ENCODE measurements at places on chromosomes 1 and 21.

GRCh38 chr1:225768662-225769426 is 8.8 kb upstream of the SRP9 start:
- DNase-seq: no peak

DNA sequence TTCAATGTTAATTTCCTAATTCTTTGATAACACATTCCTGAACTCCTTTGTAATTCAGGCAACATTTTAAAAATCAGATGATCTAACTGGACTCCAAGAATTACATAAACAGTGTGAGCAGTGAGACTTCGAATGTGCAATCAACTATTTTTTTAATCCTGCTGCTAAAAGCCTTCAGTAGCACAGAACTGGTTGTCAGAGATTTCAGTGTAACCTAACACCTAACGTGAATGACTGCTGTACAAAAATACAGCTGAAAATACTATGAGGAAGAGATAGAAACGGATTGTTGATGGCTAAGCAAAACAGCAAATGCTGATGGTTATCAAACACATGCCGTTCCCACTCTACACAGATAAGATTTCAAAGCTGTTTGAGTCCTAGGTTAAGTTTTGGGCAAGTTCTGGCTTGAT is 46.1 kb downstream of the APP start:
- no peak for DNase-seq

DNA sequence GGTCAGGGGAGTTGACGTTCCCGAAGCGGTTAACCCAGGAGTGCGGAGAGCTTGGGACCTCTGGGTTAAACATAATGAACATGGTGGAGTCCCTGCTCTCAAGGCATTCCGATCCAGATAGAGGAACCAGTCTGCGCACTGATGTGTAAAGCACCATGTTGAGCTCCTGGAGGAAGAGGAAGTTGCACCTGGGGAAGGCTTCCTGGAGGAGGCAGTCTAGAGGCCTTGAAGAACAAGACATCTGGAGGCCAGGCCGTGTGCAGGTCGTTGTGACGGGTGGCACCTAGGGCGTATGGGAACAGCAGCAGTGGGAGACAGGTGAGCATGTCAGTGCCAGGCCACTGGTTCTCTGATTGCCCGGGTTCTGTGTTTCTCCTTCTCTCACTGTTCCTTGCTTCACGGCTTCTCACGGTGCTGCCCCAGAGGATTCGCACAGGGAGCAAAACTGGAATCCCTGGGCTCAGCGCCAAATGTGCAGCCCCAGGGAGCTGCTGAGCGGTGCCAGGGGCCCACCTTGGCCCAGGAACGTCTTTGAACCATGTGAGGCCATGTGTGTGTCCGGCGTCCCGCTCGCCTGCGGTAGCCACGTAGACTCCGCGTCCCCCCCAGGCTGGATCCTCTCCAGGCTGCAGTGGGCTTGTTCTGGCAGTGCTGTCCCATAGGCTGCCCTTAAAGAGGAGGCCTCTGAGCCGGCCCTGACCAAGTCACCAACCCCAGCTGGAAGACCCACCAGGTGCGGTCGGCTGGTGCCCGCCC is 122.9 kb upstream of the GALNT2 start:
- no peak for DNase-seq

- no peak for DNase-seq
These were observed 3.1 kb upstream of the VWA1 start for GRCh38 chr1:1432274-1432950.

GRCh38 chr1:42259059-42259738 is 75.8 kb downstream of the FOXJ3 start:
- peak; percentile 46 for DNase-seq

GRCh38 chr1:100028765-100029164 is 59.0 kb downstream of the SLC35A3 start:
- DNase-seq: no peak

DNA sequence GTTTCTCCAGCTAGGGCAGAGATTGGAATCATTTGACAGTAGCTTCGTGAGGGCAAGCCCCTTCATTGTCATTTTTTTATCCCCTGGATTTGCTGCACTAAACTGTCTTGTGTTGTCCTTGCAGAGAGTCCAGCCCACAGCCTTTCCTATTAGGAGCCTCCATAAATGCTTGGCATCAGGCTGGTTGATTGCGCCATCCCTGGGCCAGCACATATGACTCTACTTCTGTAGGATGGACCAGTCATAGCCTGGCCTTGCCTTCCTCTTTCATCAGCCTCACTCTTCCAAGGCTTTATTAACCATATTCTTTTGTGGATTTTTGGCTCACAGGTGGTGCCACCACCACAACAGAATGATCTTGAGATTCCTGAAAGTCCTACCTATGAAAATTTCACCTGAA is 31.4 kb downstream of the LY9 start:
- no peak for DNase-seq

GRCh38 chr1:205261946-205262691 is 34.4 kb downstream of the TMCC2 start:
- DNase-seq: no peak

- no peak for DNase-seq
These were observed 146.4 kb downstream of the GREM2 start for GRCh38 chr1:240465531-240465940.

- no peak for DNase-seq
These were observed 108.8 kb downstream of the SYF2 start for GRCh38 chr1:25123551-25123950.

DNA sequence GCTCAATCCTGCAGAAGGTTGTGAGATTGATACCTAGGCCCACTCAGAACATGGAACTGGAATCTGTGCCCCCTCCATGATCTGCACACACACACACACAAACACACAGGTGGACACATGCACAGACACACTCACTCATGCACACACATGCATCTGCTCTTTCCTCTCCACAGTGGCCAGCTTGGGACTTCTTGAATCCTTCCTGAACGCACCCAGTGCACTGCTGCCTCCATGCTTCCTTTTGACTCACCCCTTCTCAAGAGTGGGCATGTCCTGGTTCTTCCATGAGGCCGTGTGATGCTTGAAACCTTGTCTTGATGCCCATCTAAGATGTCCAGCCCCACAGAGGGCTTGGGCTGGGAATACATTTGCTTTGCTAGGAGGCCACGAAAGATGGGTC is 25.4 kb upstream of the TENT5C start:
- no peak for DNase-seq

GRCh38 chr1:67339623-67340343 is 32.1 kb downstream of the IL12RB2 start:
- no peak for DNase-seq

GRCh38 chr1:35808450-35809113 is 766 bp downstream of the AGO4 start:
- no peak for DNase-seq

DNA sequence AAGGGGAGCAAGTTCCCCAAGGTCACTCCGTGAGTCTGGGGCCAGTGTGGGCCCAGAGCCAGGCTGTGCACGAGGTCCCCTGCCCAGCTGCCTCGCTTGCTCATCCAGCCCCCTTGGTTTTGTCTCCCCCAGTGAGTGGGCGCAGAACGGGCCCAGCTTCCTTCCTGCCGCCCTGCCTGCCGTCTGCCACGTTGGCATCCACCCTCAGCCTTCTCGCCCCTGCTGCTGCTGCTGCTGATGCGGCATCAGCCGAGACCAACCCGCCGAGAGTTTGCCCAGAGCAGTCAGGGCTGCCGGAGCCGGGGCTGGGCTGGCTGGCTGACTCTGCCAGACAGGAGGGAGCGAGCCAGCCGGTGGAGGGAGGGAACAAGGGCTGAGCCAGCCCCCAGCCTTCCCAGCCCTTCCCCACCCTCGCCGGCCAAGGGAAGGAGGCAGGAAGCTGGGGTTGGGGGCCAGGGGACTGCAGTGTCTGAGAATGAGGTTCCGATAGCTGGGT is 31.4 kb upstream of the WASF2 start:
- no peak for DNase-seq

- no peak for DNase-seq
These were observed 32.7 kb downstream of the BEND5 start for GRCh38 chr1:48744032-48744431.

DNA sequence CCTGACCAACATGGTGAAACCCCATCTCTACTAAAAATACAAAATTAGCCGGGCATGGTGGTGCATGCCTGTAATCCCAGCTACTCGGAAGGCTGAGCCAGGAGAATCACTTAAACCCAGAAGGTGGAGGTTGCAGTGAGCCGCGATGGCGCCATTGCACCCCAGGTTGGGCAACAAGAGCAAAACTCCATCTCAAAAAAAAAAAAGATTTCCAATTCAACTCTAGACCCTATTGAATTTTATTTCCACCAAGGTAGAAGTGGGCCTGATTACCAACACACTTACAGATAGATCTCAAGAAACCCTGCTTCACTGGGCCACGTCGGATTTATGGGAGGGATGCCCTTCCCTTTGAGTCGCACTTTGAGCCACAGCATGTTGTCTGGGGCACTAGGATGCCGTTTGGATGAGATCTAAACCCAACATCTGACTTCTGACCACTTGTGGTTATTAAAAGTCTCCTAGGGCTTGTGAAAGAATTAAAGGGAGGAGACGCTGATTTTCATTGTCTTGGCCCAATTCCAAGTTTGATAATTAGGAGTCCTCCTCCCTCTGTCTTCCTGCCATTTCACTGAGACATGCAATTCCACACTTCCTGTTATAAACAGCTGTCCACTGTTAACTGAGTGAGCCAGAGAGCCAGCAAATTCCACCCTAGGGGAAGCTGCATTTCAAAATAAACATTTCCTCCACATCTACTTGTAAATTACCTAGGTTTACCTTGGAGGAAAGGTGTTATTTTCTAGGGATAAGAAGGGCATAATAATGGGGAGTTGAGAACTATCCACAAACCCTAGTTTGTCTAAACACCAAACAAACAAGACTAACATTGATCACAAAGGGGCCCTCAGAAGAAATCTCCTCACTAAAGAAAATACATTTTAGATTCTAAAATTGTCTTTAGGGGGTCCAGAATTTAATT is 5.2 kb upstream of the RERE start:
- no peak for DNase-seq

DNA sequence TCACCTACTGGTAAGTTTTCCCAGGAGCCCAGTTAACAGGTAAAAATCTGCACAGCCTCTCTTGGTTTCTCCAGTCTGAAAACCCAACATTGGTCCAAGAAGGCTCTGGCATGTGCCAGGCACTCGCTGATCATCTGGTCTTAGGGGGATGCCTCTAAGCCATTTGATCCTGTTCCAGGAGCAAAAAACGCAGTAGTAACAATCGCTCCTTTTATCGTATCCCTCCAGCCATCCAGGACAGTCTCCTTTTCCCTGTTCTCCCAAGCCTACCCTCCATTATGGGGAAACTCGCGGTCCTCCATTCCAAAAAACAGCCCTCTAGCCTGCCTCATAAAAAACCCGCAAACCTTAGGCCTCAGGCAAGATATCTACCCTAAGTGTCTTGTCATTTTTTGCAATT is 56.2 kb downstream of the ODF2L start:
- no peak for DNase-seq

GRCh38 chr1:112272101-112272772 is 123.8 kb upstream of the CTTNBP2NL start:
- no peak for DNase-seq

DNA sequence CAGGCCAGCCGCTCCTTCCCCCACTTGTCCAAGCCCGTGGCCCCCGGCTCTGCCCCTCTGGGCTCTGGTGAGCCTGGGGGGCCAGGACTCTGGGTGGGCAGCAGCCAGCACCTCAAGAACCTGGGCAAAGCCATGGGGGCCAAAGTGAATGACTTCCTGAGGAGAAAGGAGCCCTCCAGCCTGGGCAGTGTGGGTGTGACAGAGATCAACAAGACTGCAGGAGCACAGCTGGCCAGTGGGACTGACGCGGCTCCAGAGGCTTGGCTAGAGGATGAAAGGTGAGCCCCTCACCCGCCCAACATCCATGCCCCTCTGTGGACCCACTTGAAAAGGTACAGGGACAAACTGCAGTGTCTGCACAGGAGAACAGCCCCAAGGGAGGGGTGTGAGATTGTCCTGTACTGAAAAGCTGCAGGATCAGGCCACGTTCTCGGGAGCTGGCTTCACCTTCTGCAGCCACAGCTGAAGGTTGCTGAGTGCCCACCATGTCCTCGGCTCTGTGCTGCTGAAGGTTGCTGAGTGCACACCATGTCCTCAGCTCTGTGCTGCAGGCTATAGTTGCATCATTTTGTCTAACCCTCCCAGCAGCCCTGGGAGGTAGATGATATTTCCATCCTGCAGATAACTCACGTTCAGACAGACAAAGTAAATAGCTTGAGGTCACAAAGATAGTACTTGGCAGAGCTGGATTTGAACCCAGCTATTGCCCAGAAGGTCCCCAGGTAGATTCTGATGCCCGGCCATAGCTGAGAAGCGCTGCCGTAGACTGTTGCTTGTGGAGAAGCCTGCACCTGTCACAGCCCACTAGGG is 618 bp downstream of the C1orf226 start:
- DNase-seq: no peak
